ENCODE measurements at places on chromosomes 2 and 18.

DNA sequence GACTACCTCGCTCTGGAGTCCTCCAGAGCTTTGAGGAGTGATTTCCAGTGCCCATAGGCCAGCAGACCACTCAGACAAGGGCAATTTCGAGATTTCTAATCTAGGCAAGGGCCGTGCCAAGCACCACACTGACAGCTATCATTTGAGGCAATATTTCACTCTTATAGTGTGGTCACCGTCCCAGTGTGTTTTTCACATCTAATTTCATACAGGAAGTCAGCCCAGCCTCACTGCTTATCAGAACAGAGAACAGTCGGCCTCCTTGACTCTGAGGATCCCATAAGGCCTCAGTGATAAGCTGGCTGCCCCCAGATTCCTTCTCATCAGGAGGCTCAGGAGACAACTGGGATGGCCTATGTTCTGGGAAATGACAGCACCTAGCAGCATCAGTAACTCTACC lies 581 bp downstream of the CAPN14 start:
- DNase-seq: no peak

DNA sequence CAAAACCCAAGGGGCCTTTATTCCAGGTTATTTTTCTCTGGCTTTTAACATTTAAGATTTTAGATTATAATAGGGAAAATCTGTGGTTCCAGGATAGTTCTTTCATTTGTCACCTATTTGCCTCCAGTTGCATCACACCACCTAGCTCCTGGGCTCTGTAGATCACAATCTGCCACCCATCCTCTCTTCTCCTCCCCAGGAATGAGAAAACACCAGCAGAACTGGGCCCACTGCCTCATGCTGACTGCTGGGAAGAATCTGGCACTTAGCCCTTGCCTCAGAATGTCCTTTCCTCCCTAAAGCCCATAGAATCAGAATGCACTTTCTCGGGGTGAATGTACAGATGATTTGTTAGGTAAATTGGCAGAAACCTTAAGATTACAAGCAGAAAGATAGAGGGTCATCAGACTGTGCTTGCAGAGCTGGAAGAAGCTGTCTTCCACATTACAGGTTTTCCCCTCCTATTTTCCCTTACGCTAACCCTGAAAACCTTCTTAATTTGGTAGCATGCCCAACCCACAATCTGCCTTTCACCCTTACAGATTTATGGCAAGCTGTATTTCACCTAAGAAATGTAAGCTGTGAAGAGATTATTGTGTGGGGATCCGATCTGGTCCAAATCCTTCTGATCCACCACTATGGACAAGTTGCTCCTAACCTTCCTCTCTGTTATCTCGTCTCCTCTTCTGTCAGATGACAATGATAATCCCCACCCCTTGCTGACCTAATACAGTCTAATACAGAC lies 72.6 kb downstream of the LRRC30 start:
- no peak for DNase-seq

DNA sequence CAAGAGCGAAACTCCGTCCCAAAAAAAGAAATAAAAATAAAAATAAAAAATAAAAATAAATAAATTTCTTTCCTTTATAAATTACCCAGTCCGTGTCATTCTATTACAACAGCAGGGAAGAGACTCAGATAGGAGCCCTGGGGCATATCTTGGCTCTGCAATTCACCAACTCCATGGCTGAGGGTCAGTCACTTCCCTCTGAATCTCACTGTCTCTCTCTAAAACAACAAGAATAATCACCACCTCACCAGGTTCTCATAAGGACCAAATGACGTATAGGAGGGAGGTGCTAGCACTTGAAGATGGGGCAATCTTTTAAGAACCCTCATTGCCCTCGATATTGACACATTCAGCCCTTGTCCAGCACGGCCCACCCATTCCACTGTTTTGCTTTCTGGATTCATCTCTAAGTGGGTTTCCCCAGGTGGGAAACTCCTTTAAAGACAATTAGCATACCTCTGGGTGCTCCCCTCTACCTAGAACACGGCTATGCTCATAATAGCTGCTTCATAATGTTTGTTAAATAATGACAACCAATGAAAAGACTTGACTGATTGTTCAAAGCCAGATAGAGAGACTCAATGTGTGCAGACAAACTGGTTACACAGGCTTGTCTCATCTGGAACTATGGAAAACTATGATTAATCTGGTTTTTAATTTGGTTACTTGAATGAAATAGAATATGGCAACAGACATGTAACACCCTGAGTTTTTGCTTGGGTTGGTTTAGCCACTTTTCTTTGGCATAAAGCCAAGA lies 15.1 kb downstream of the MYCN start:
- no peak for DNase-seq

- DNase-seq: no peak
Measured at GRCh38 chr2:27822049-27822448, 50.5 kb downstream of the MRPL33 start.

GRCh38 chr18:44773640-44774155 lies 93.0 kb downstream of the SETBP1 start:
- DNase-seq: no peak
